ENCODE measurements at places on chromosomes 11 and 22.

DNA sequence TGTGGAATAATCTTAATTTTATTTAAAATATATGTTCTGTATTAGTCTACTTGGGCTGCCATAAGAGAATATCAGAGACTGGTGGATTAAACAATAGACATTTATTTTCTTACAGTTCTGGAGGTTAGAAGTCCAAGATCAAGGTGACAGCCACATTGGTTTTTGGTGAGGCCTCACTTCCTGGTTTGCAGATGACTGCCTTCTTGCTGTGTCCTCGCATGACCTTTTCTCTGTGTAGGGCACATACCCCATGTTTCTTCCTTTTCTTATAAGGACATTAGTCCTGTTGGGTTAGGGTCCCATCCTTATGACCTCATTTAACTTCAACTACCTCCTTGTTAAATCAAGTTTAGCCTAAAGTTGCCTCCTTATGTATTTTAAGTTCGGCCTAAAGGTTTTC is 202.7 kb upstream of the MPPED2 start:
- no peak for DNase-seq

DNA sequence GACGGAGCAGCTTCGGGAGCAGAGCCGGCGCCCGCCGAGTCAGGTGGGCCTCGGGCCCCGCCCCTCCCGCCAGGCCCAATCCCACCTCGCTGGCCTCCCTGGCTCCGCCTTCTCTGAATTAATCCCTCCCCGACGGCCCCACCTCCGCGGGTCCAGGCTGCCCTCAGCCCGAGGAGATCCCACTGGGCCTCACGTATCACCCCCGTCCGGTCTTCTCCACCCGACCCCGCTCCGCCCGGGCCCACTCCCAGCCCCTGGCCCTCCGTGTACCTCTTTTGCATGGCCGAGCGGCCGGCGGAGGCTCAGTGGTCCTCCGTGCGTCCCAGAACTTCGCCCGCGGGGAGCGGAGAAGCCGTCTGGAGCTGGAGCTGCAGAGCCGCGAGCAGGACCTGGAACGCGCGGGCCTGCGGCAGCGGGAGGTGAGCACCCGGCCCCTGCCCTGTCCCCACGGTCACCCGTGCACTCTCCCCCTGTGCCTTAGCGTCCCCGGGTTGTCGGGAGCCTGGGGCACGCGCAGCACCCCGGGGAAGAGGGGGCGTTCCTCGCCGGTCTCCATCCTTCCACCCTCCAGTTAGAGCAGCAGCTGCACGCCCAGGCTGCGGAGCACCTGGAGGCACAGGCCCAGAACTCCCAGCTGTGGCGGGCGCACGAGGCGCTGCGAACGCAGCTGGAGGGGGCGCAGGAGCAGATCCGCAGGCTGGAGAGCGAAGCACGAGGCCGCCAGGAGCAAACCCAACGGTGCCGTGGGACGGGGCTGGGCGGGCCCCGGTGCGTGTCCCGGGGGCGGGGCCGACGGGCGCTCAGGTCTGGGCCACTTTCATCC is 2.2 kb upstream of the CD151 start:
- DNase-seq: peak; percentile 54

- no peak for DNase-seq
These were observed 28.3 kb downstream of the ACER3 start for GRCh38 chr11:76888989-76889388.

DNA sequence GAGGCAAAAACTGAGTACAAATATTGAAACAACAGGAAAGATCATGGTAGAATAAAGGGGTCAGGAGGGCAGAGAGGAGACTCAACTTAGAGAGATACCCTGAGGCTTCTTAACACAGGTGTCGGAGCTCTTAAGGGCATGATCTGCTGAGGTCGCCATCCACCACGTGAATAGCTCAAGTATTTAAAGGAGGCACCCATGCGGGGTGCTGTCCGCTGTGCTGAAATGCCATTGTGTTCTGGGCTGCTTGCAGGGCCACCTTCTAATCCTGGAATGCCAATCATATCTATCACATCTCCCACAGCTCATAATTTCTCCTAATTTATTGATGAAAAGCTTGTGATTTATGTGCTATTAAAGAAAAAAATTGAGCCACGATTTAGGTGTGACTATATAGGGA is 90.2 kb downstream of the SEZ6L start:
- no peak for DNase-seq

DNA sequence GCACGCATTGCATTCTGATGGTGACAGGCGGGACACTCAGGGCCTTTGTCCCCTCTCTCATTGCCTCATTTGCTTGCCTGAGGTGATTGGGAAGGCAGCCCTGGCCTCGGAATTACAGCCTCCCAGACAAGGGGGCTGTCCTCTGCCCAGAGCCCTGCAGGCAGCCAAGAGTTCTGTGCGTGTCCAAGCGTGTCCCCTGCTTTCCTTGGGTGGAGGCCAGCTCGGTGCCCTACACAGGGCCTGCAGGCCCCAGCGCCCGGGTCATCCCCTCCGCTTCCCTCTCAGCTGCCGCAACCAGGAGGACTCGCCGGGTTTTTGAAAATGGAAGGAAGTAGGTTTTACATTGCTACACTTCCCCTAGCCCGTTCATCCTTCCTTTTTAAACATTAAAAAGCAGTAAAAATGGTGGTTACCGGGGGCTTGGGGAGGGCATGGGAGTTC is 1.9 kb downstream of the GRAMD4 start:
- DNase-seq: no peak
